Urinary bladder (tissue), 4 donors: ENCODE measurements at places on chromosomes 5 and 9.

GRCh38 chr9:99026956-99027298, 78.0 kb upstream of the TGFBR1 start:
- no peak for DNase-seq

- no peak for DNase-seq
Measured at GRCh38 chr5:141628175-141628788, 8.4 kb downstream of the HDAC3 start.

- DNase-seq: no peak
Measured at GRCh38 chr5:110219769-110220168, 506.7 kb downstream of the TMEM232 start.

DNA sequence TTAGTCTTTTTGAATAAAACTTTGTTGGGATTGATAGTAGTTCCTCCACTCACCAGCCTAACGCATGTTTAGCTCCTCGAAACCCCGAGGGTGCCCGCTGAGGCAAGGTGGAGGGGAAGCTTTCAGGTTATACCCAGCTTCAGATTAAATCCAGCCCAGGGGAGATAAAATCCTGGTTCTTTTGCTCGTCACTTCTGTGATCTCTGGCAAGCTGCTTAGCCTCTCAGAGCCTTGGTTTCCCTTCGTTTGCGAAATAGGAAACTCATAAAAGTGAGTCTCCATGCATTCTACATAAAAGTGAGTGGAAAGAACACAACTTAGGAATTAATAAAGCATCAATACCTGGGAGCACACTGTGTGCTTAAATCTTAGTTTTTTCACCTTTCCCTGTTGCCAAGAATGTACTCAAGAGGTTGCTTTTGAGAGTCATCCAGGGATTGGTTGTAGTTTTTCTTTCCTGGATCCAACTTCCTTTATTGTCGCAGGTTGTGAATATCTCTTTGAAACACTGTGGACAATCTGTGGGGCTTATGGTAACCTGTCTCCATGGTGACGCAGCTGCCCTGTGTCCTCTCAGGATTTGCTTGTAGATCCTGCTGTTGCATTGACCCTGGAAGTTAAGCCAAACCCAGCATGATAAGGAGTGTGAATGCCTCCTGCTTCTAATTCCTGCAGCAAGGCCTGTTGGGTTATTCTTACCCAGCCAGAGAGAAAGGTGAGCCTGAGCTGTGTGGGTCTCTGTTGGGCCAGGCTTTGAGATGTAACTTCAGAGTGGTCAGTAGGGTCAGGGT, 2.0 kb downstream of the GALNT12 start:
- DNase-seq: no peak

DNA sequence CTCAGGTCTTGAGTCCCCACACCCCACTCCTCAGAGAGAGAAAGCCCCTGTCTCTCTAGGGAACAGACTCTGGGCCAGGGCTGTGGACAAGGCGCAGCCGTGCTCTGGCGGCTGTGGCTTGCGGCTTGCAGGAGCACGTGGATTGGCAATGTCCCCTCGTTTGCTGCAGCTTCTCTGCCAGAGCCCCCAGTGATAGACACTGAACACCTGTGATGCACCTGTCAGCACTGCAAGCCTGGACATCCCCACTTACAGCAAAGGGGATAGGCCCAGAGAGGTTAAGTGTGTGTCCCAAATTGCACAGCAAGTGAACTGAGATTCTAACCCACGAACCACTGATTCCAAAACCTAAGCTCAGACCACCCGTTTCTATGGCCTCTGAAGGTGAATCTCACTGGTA, 7.0 kb downstream of the GFI1B start:
- no peak for DNase-seq

GRCh38 chr5:151427258-151427657, 20.1 kb upstream of the SLC36A1 start:
- DNase-seq: no peak

DNA sequence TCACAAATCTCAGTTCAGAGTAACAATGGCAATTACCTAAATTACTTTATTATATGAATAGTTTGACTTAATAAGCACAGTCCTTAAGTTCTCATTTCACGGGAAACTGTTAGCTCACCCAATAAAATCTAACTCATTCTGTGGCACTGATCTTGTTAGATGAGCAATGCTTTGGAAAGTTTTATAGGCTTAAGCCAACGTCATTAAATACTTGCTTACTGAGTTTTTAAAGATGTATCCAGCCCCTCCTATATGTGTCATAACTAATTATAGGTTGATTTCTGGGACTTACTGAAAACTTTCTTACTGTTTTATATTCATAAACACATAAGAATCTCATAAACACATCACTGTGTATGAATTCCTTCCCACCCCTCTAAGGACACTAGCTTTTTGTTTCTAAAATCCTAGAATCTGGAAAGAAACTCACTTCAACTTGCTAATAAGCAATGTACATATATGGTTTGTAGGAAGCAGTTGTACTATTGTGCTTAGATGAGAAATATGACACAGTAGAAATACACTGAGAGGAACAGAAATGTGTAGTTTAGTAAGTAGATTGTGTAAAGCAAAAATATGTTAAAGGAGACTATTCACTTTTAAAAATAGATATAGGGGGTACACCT, 14.1 kb upstream of the MARCOL start:
- no peak for DNase-seq

DNA sequence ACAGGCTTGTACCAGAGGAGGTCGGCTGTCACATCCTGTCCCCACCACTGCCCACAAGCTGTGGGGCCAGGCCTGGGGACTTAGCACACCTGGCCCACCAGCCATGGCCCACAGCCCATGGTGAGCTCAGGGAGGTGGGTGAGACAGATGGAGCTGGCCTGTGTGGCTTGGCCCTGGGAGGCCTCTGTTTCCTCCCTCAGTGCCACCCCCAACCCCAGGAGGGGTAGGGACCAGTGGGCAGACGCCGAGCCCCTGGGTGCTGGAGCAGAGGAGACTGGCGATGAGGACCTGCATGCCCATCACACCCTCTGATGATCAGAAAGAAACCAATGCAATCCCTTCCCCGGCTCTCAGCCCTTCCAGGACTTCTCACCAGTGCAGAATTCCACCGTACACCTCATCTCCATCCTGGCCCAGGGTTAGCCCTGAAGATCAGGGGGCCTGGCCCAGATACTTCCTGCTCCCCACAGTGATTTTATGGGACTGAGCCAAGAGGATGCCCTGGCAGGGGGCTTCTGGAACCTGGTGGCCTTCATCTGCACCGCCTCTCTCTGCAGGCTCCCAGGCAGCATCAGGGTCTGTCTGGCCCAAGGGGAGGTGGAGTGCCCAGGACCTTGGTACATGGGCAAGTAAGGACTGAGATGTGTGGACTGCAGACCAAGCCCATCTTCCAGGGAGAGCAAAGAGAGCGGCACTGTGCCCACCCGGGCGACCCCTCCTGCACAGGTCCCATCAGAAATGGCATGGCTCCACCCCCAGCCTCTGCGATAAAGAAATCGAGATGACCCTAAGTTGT, 16.9 kb upstream of the NKD2 start:
- no peak for DNase-seq

GRCh38 chr5:1771149-1772065, 28.2 kb downstream of the MRPL36 start:
- no peak for DNase-seq

GRCh38 chr9:124054582-124055227, 43.1 kb downstream of the LHX2 start:
- no peak for DNase-seq

GRCh38 chr9:27351438-27351837, 54.5 kb upstream of the EQTN start:
- no peak for DNase-seq

GRCh38 chr5:592158-592557, 20.0 kb upstream of the CEP72 start:
- DNase-seq: no peak

GRCh38 chr9:88198341-88198807, 60.1 kb upstream of the SPATA31C2 start:
- no peak for DNase-seq

- DNase-seq: no peak
Measured at GRCh38 chr5:170206216-170206615, 26.6 kb upstream of the C5orf58 start.

DNA sequence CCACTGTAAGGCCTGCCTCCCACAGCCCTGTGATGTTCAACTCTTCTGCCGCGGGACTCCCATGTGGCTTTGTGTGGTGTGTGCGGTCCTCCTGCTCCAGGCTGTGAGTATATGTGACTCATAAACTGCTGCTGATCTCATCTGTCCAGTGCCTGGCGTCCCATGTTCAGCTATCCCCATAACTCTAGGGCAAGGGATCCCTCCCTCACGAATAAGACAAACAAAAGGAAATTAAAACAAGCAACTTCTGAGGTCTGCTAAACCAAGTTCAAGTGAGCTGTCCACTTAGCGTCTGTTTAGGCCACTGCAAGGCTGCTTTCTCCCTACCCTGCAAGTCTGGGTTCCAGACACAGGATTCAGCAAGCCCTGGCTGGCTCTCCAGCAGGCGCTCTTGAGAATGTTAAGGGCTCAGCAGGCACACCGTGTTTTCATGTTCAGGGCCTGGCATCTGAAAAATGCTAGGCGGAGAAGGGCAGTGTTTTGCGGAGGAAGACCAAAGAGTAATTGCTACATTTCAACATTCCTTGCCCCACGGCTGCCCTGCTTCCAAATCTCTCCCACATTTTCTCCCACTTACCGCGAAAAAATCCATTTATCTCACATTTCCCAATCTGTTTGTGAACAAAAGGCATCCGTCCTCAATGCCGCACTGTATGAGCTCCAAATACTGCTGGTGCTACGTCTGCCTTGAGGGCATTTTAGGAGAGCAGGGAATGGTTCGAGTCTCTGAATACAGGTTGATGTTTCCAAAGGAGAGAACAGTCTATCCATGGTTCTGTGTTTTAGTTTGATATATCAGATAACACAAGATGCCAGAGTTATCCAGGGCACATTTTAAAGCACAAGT, 280.2 kb downstream of the SEMA5A start:
- peak; percentile 7 for DNase-seq

- DNase-seq: no peak
Measured at GRCh38 chr9:134459573-134459972, 133.3 kb downstream of the RXRA start.

- no peak for DNase-seq
Measured at GRCh38 chr5:8349855-8350254, 480.9 kb downstream of the MTRR start.

DNA sequence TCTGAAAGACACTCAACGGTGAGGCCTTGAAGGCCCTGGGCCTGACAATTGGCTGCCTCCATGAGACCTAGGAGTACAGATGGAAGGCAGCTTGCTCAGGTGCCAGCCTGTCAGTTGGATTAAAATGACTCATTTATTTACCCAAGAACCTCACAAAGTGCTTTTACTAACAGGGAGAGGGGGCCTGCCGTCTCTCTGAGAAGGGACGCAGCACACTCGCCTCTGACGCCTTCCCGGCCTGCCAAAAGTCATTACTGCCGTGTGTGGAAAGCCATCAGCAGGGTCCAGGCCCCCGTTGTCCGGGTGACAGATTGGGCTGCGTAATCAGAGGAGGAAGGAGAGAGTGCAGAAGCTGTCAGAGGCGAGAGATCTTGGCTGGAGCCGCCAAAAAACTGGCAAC, 32.4 kb downstream of the DDX31 start:
- DNase-seq: no peak

GRCh38 chr5:88659529-88660263, 223.3 kb downstream of the MEF2C start:
- no peak for DNase-seq

- no peak for DNase-seq
Measured at GRCh38 chr9:5869315-5870019, 21.2 kb upstream of the MLANA start.

GRCh38 chr5:75664979-75665378, 52.3 kb downstream of the POC5 start:
- DNase-seq: no peak

DNA sequence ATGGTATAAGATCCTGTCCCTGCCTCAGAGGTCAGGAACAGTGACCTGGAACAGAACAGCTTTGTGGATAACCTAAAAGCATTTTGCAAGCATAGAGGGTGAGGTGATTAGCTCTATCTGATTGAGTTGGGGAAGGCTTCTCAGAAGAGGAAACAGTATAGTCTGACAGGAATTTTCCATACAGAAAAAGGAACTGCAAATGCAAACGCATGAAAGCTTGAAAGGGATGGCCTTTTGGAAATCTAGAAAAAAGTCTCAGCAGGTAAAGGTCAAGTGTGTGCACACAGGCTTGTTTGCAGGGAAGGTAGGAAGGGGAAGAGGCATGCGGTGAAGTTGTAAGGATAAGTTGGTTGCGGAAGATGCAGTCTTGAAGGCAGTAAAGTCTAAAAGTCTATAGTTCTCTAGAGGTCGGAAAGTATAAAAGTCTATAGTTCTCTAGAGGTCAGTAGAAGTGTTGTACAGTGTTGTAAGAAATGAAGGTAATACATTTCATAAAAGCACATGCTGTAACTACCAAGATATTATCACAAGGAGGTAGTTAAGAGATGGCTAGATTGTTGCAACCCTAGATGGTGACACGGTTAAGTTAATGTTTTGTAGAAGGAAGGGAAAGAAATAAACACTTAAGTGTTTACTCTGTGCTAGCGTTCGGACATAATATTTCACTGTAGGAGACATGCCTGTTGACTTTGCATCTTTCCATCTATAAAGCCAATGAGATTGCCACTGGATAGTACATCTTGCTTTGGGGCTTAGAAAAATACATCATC, 16.7 kb upstream of the HSPB3 start:
- no peak for DNase-seq

DNA sequence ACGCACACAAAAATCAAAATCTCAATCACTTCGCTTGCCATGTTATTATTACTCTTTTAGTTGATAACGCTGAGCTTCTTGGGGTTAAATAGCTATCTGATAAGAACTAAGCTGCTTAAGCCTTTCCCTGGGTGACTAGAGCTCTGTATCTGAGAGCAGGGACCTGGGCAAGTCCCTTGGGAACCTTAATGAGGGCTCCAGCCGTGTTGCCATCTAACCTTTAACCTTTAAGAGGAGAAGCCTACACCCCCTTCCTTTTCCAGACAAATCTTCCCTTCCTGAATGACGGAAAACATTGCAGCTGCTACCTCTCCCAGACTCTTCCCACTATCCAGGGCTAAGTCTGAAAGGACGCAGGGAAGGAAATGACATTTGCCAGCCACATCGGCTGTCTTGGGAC, 216.5 kb upstream of the RAI14 start:
- no peak for DNase-seq

DNA sequence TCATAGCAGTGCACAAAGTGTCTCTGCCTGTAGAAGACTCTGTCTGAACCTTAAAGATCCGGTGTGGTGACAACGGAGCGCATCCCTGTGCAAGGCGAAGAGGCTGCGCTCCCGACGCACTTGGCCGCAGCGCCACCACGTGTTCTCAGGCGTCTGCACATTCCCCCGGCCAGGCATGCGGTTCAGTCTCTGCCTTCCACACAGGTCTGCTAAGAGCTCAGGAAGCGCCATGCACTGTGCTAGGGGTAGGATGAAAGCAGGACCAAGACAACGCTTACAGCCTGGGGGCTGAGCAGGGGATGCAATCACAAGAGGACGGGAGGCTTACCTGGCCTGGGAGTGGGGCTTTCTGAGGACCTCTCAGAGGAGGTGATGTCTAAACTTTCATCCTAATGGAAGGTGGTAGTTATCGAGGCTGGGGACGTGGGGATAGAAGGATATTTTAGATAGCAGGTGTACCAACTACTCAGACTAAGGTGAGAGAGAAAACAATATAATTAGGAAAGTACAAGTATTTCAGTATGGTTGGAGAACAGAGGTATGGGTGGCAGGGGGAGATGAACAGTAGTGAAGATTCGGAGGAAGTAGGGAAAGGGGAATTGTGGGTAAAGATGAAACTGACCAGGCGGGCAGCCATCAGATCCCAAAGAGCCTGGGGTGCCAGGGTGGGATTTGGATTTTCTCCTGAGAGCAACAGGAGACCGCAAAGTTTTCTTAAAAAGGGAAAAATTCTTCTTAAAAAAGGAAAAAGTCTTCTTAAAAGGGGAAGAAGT, 13.3 kb downstream of the CAPSL start:
- DNase-seq: no peak
